Suppressor macrophage treated with lipopolysaccharide for 1 hour (primary cell): ENCODE measurements at places on chromosomes 4 and X.

GRCh38 chr4:40838742-40839141, 89.0 kb downstream of the NSUN7 start:
- DNase-seq: no peak

- DNase-seq: no peak
Measured at GRCh38 chr4:68385267-68385666, 35.4 kb upstream of the YTHDC1 start.

GRCh38 chr4:153465615-153466080, 512 bp upstream of the TMEM131L start:
- DNase-seq: no peak

DNA sequence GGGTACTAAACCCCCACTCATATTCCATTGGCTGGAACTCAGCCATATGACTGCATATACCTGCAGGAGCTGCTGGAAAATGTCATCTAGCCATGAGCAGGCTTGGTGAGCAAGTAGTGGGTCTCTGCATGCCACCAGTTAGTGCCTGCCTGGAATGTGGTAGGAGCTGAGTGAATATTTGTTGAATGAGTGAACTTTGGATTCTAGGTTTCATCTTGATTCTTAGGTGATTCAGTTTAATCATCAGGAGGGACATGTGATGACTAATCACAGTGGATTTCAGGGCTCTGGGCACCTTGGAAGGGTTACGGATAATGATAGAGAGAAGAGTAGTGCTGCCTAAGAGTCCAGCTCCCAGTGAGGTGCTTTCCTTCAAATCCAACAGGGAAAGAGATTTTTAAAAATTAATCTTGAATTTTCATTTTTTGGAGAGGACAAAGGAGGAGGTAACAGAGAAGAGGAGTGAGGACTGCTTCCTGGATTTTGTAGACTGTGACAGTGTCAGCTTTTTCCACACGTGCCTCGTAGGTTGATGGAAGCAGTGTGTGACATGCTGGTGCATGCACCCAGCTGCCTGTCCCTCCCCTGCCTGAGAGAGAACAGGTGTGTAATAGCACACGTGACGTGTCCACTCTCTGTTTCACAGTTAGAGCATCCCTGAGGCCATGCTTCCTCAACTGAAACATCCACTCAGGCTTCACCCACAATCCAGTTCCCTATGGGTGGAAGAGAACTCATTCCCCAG, 30.4 kb downstream of the NHS start:
- DNase-seq: no peak

DNA sequence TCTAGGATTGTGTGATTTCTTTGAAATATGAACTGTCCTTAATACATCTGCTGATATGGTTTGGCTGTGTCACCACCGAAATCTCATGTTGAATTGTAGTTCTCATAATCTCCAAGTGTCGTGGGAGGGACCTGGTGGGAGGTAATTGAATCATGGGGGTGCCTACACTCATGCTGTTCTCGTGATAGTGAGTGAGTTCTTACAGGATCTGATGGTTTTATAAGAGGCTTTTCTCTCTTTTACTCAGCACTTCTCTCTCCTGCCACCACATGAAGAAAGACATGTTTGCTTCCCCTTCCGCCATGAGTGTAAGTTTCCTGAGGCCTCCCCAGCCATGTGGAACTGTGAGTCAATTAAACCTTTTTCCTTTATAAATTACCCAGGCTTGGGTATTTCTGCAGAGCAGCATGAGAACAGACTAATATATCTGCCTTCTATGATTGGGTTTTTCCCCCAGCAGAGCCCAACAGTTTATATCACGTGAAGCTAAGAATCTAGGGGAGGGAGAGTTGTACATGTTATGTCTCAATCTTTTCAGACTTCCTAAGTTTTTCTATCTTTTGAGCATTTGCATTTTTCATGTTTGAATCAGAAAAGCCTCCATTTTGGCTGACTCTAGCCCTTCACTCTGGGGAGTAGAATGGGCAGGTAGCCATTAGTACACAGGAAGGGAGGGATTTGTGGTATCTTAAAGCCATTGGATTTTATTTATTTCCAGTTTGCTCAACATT, 58.9 kb downstream of the PLAC1 start:
- peak; percentile 40 for DNase-seq

GRCh38 chr4:53199356-53199755, 166.5 kb downstream of the SCFD2 start:
- no peak for DNase-seq

GRCh38 chrX:56963377-56963776, 32.0 kb downstream of the SPIN3 start:
- no peak for DNase-seq

- no peak for DNase-seq
Measured at GRCh38 chr4:168360271-168360670, 41.7 kb upstream of the DDX60 start.

- no peak for DNase-seq
Measured at GRCh38 chr4:119053245-119053644, 82.4 kb upstream of the MYOZ2 start.

DNA sequence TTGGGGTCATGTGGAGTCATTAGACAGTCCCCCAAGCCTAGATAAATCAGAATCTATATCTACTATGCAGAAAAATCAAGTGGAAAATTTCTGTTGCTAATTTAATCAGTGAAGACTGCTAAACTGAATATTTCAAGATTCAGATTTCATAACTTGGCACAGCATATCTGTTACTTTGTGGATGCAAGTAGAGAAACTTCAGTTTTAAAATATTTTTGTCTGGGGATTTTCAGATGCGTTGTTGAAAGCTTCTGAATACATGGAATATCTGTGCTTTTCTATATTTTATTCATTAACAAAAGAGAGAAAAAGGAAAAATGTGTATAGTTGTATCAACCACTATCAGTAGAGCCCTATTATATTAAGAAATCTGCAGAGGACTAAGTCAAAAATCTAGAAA, 4.4 kb downstream of the FGF5 start:
- DNase-seq: no peak

DNA sequence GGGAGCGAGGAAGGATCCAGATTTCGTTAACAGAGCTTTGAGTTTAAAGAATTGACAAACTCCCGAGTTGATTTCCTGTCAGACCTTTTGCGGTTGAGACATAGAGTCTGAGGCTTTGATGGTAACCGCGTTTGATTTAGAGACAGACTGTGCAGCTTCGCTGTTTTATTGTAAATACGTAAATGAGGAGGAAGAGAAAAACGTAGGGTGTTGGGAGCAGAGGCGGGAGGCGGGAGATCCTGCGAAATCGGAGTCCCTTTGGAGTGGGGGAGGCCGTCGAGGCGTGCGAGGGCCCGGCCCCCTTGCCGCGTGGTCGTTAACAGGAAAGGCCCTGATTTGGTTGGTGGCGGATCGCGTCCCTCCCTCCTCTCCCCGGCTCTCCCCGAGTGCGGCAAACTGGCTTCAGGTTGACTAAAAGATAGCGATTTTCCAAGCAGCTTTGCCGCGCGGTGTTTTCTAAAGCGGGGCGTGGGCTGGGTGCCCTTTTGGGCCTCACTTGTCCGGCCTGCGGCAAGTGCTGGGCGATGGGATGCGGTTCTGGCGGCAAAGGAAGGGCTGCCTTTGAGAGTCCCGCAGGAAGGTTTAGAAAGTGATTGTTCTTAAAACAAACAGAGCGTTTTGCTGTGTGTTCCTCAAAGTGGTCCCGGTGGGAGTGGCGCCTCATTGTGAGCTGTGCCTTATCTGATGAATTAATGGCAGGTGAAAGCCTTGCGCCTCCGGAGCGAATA, 857 bp downstream of the SCML1 start:
- DNase-seq: peak; percentile 56

- no peak for DNase-seq
Measured at GRCh38 chr4:15201782-15202181, 199.5 kb downstream of the CPEB2 start.

DNA sequence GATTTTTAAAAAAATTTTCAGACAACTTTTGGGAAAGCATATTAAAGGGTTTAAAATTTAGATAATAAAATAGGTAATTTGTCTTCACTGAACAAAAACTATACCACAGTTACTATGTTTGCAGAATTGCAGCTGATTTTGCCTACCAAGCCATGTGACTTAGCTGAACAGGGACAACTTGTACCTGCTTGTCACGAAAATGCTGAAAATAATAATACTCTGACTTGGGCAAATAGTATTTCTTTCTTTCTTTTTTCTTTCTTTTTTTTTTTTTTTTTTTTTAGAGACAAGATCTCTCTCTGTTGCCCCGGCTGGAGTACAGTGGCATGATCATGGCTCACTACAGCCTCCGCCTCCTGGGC, 225.2 kb upstream of the PPP1R2C start:
- no peak for DNase-seq

- no peak for DNase-seq
Measured at GRCh38 chr4:32601848-32602247, 1881.7 kb downstream of the PCDH7 start.

- DNase-seq: no peak
Measured at GRCh38 chr4:48539597-48539996, 49.5 kb downstream of the ZAR1 start.

DNA sequence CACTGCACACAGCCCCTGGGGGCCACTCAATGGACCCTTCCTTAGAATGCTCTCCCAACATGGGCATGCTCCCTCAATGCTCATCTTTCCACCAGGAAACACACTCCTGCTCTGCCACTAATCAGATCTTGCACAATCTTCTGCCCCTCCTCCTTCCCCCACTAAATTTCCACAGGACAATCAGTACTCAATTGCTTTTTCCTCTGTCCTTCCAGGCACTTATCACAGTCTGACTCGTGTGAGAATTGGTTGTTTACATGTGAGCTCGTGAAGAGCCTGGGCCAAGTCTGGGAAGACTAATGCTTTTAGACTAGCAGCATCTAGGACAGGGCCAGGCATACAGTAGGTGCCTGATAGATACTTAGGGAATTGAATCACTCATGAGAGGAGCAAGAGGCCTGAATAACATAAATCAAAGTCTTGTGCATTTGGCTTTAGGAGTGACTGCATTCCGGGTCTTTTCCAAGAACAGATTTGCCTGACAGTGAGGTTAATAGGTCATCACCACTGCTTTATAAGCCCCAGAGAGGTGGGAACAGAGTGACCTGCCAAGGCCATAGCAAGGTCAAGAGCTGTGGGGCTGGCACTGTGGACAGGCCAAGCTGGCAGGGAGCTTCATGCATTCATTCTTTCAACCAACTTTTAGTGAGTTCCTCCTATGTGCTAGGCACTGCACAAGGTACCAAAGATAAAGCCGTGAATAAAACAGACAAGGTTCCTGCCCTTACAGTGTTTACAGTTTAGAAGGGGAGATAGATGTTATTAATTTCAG, 55.0 kb downstream of the PRPS1 start:
- no peak for DNase-seq

DNA sequence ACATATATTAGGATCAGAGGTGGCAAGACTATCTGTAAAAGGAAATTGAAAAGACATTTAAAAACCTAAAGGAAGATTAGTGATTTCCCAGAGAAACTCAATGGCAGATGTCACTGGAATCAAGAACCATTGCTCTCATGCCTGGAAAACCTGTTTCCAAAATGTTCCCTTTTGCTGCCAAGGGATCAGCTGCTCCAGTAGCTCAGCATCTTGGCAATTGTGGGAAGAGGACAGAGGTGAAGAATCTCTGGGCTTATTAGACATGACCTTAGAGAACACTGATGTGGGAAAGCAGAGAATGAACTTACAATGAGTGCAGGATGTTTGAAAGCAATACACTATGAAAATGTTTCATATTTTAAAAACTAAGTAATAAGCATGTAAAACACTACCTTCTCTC, 98.3 kb downstream of the SHROOM3 start:
- DNase-seq: no peak

DNA sequence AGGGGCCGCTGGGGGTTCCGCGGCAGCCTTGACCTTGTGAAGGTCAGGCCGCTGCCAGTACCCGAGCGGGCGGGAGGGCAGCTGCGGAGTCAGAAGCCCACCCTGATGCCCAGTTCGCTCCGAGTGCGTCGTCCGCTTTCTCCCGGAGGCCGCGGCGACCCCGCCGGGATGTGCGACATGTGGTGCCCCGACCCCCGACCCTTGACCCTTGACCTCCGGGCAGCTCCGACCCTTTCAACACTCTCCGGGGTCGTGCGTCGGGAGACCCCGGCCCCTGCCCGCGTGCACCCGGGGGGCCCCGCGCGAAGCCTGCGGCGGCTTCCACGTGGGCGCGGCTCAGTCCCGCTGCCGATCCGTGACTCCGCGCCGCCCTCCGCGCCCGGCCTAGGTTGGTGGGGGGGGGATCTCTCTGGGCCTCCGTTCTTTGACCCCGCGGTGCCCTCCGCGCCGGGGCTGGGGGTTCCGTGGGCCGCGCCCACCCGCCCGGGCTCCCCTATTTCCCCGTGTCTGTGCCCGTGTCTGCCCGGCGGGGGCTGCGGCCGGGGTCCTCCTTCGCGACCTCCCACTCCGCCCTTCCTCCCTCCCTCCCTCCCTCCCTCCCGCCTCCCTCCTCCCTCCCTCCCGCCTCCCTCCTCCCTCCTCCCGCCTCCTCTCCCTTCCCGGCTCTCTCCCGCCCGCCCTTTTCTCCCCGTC, 609 bp upstream of the SLC25A6 start:
- peak; percentile 84 for DNase-seq

DNA sequence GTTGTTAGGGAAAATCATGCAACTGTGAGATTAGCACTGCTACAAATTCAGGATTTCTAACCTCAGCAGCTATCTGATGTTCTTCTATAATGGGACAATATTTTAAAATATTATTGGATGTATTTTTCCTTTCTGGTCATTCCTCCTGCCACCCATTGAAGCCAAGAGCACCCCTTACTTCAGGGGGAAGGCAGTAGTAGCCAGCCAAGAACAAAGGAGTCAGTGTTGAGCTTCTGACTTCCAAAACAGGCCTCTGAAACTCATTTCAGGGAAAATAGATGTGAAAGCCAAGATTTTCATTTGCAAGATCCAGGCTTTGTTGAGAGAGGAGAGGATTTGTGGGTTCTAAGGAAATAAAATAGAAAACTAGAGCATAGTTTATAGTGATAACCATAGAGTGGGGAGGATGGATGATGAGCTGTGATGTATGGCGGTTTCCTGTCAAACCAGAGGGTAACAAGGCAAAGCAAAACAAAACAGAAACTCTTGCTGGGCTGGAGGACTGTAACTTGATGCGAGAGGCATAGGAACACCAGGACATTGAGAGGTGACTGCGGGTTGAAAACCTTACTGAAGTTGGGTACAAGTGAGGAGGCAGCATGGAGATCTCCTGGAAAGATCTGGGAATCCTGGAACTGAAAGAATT, 173.7 kb upstream of the LEF1 start:
- DNase-seq: no peak

DNA sequence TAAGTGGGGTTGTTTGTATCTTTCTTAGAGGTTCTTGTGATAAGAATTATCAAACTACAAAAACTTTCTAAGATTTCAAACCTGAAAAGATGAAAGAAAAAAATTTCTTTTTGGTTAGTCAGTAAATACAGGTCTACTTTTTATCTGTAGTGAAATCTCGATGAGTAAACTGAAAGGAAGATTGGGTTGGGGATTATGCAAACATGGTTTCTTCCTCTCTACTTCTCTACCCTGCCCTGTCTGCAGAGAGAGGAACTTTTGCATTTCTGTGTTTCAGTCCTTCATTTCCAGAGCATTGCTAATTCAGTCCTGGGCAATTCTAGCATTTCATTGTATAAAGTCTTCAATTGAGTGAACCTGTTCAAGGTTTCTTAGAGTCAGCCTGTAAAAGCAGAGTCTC, 51.6 kb upstream of the IL2 start:
- no peak for DNase-seq

GRCh38 chrX:136147315-136147901, at the start of gene FHL1:
Gene FHL1 (plus strand): TSS chrX:136147533.
- peak; percentile 51 for DNase-seq
